Gastroesophageal sphincter (tissue), 4 donors: ENCODE measurements at places on chromosomes 11 and 22. TPM values are rescaled to one million over a fixed set of nuclear protein-coding genes. Genes with fewer than 3 reads are reported as not detected.

GRCh38 chr11:74714904-74715303 is 16.3 kb downstream of the CHRDL2 start:
- ATAC-seq = no peak

PGA5 gene
- not detected for total RNA-seq

THRSP gene
- not detected for total RNA-seq

GRCh38 chr11:105538588-105538987 is 71.3 kb upstream of the GRIA4 start:
- no peak for ATAC-seq

VSIG2 gene
- 3.2 TPM for total RNA-seq

PARVB gene
- 46.6 TPM for total RNA-seq

SF1 gene
- total RNA-seq = 214 TPM

MEI1 gene
- 0.07 TPM for total RNA-seq

DNA sequence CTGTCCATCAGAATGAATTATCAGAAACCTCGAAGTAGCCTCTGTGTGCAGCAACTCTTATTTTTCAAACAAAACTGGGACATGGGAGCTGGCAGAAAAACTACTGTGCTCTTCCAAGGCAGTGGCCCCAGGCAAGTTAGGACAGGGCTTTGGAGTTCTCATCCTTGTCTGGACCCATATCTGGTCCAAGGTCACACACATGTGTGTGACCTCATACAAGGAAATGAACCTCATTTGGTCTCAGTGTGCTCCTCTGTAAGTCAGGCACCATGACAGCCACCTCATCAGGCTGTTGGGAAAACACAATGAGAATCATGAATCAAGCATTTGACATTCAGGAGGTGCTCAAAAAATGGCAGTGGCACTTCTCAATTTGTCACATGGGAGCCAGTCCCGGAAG is 25.8 kb downstream of the LARGE1 start:
- ATAC-seq = no peak

GRCh38 chr22:24976442-24977218 is 24.1 kb downstream of the KIAA1671 start:
- ATAC-seq = no peak

DNA sequence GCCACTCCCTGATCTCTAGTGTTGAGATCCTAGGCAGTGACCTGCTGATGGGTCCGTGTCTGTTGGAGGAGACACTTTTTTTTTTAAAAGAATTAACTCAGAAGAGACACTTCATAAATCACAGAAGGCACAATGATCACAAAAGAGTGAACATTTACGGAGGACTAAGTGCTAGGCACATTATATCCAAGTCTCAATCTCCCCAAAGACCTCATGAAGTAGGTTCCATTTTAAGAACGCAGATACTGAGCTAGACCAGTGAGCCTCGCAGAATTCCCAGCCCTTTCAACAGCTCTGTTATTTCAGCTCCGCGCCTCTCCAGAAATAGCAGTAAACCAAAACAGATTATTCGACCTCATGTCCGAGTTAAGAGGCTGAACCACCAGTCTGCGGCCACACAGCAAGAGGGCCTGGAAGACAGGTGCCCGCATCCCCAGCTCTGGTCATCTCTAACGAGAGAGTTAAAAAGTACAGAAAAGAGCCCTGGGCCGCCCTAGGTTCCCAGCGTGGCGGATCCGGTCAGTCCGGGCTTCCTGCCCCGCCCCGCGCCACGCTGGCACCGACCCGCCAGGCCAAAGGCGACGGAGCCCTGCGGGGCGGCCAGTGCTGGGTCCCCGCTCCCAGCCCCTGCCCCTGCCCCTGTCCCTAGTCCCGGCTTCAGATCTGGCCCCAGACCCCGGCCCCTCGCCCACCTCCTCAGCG is 612 bp downstream of the XBP1 start:
- peak; percentile 76 for ATAC-seq

OR6A2 gene
- total RNA-seq = 0.13 TPM

DNA sequence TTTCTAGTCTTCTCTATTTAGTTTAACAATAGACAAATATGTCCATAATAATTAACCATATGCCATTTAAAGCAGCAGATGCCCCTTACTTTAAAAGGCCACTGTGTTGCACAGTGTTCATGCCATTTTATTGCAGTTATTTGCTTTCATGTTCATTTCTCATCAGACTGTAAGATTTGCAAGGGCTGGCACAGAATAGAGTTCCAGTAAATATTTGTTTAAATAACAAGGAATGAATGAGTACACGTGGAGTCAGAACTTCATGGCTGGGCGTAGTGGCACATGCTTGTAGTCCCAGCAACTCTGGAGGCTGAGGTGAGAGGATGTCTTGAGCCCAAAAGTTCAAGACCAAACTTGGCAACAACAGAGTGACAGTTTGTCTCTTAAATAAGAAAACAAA is 1228.6 kb downstream of the LRRC4C start:
- ATAC-seq = no peak

DNA sequence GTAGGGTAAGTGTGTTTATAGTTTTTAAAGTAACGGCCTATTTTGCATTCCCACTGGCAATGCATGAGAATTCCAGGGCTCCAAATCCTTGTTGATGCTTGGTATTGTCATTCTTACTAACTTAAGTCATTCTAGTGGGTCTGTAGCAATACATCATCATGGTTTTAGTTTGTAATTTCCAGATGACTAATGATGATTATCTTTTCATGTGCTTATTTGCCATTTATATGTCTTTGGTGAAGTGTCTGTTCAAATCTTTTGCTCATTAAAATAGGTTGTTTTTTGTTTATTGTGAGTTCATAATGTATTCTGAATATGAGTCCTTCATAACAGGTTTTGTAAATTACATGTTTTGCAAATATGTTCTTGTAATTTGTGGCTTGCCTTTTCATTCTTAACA is 31.2 kb downstream of the MTMR3 start:
- peak; percentile 73 for ATAC-seq

DNA sequence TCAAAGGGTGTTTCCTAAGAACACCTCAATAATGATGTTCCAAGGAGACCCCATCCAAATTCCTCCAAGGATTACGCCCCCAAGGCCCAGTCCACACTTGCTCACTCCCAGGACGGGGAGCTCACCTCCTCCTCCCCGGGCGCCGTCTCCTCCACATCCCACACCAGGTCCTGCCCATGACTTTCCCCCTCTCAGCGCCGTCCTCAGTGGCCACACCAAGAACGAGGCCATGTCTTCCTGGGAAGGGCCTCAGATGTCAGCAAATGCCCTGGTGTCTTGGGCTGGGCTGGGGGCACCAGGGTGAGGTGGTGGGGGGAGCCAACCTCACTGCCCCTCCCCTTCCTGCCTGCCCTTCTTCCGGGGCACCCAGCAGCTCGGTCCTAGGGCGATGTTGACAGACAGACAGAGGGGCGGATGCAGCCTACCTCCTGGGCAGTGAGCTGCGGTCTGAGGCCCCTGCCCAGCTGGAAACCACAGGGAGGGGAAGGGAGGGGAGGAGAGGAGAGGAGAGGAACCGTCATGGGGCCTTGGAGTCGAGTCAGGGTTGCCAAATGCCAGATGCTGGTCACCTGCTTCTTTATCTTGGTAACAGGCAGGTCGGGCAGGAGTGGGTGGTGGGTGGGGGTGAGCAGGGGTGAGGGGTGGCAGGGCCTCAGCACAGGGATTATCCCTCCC is at the start of the genes C11orf21 and TSPAN32:
Gene C11orf21, minus strand, starts transcription at position 288 of the 675 bp plus-strand sequence. Its CDS starts 110 bp downstream, at position 178.
Gene TSPAN32, plus strand, starts transcription at position 383 of the 675 bp plus-strand sequence. Its CDS starts 137 bp downstream, at position 520.
- no peak for ATAC-seq

GATD1 gene
- 29.6 TPM for total RNA-seq
